ENCODE measurements at places on chromosomes 6 and 20.

DNA sequence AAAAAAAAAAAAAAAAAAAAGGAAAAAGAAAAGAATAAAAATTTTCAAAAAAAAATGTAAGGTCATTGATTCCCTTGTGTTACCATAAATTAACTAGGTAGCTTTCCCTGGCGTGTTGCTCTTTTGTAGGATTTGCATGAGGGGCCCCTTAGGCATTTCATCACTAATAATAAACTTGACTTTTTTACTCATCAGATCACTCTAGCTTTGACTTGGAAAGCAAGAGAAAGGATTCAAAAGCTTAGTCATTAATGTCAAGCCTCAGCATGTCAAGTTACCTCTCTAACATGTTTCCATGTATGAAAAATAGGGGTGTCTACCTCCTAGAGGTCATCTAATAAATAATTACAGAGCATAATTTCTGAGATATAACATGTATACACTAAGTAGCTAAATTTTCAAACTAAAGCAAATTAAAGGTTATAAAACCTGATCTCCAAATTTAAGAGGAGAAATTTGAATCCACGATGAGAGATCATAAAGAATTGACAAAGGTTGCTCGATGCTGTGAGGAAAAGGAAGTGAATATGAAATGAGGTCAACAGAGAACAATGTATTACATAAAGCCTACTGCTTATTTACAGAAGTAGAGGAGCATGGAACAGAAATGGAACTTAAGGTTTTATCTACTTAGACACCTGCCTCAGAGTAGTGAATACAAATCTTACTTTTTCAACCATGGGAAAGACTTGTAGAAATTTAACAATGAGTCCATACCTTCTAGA, 86.8 kb downstream of the ARHGAP18 start:
- DNase-seq: no peak

DNA sequence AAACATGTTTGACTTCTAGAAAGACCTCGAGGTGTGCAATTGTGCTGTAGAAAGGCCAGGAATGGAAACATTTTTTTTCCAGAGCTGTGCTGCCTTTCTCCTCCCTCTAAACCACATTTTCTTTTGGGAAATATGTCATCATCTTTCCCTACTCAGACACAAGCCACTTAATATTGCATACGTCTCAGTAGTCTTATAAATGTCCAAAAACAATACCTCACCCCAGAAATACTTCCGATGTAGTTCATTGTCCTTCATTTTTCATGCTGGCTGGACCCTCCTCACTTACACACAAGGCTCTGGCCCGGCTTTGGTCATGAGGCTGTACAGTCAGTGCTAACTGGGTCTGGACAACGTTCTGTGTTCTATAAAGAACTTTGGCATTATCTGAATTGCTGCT, 126.4 kb downstream of the SCML4 start:
- DNase-seq: no peak

DNA sequence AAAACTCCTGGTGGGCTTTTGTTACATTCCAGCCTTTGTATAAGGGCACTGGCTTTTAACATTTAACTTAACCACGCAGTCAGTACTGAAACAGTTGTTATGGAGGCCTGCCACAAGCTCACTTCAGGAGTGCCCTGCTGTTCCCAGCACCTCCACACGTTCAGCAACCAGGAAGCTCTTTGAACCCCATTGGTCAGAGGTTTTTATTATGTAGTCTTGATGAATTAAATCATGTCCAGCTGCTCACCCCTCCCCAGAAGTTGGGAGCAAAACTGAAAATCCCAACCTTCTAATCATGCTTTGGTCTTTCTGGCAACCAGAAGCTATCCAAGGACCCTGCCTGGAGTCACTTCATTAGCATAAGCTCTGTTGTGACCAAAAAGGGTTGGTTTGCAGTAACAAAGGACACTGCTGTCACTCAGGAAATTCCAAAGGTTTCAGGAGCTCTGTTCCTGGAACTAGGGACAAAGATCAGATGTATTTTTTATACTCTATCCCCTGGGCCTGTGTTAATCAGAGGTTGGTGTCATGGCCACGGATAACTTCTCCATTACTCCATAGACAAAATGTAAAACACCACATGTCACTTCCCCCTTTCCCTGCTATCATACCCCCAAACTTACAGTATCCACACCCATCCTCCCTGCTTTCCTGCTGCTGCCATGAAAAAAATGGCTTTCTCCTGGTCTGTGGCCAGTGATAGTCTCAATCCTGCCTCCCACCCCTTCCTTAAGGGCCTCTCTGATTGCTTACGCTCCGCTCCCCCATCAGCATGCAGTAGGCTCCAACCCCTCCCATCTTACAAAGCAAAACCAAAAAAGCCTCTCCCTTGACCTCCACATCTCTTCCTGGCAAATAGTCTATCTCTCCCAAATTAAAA, 3.1 kb downstream of the ARMC12 start:
- no peak for DNase-seq

- peak; percentile 42 for DNase-seq
These were observed 2.2 kb downstream of the SNTA1 start for GRCh38 chr20:33441142-33441955.

- no peak for DNase-seq
These were observed 18.6 kb downstream of the SLC2A4RG start for GRCh38 chr20:63758152-63758551.

DNA sequence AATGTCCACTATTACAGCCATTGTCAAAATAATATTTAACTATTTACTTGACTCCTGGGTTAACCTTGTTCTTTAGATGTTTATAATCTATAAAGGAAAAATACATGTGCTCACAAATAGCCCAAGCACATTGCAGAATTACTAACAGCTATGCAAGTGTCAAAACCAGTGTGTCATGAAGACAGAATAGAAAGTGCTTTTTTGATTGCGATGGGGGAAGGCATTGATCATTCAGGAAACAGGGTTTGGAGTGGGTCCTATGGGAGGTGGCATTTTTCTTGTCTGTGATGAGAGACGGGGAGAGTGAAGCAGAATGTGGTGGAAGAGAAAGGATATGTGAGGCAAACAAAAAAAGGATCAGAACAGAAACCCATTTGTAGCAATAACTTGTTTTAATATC, 1.0 kb upstream of the AGPAT4 start:
- DNase-seq: no peak

DNA sequence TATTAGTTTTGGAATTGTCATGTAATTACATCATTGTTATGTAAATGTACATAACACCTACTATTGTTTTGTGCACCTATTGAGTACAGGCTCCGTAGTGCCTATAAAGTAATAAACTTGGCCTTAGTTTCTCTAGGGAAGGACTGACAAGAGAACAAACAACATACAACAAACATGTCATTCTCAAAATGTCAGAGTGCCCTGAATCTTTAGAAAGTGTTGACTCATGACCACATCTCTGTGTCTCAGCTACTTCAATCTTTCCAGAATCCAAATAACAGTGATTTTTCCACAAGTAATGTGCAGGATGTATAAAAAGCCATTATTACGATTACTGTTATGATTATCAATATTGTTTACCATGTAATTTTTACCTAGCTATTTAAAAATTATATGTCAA, 17.2 kb downstream of the LAMP5 start:
- DNase-seq: no peak

DNA sequence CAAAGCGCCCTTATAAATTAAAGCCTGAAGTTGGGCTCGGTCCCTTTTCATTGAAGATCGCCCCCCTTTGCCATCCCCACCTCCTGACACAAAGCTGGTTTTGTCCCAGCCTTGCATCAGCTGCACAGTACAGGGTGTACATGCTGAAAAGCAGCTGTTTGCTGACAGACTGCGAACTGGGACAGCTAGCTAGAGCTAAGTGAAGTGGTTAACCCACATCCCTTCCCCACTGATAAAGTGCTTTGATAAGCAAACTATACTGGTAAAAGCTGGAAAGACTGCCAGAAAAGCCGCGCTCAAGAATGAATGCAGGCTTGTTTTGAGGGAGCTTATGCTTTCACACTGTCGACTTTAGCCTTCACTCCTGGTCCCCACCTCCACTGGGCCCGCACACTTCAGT, 207.3 kb downstream of the GMDS start:
- no peak for DNase-seq

- DNase-seq: no peak
These were observed 3.6 kb upstream of the RBBP8NL start for GRCh38 chr20:62430866-62431447.

DNA sequence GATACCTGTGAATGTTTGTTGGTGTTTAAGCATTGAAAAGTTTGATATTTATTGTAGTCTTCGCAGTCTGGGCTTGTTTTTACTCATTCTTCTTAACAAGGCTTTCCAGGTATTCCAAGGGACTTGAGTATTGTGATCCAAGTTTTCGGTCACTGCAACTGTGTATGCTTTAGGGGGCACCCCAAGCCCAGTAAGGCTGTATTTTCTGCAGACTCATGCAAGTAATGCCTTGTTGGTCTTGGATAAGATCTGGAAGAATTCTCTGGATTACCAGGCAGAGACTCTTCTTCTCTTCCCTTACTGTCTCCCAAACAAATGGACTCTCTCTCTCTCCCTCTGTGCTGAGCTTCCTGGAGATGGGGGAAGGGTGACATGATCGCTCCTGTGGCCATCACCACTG, 82.1 kb downstream of the RFPL4B start:
- no peak for DNase-seq

GRCh38 chr6:167497428-167498056, 172.7 kb downstream of the TTLL2 start:
- no peak for DNase-seq

DNA sequence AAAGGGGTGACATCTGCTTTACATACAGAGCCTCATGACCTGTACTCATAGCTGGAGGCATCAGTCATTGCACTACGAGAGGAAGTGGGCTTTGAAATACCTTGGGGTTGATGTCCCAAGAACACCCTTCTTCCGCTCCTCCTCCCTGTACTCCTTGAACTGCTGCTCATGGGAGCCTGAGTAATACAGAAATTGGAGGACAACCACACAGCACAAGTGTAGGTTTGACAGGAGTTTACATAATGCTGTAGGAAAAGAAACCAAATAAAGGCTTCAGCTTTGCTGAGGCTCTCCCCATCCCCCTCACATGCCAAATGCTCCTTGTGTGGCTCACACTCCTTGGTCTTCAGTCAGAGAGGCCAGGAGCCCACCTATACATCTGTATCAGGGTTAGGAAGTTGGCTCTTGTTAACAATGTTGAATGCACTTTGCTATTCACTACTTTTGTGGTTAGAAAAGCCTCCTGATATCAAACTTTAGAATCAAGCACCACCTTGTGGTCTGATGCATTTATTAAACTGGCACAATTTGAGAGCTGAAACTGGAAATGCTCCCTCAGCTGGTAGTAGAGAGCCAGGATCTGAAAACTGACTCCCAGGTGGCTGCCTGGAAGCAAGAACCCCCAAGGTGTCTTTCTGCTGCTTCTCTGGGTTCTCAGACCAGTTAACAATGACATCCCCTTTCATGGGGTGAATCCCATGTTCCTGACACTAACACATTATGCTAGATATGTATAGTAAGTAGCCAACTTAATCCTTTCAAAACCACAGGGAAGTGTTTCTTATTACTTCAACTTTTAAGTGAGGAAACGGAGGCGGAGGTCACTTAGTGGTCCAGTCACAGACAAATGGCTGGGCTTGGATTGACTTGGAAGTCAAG, 56.2 kb upstream of the EDN1 start:
- no peak for DNase-seq

- DNase-seq: no peak
These were observed 626.0 kb downstream of the CDH26 start for GRCh38 chr20:60584221-60584620.

- peak; percentile 32 for DNase-seq
These were observed 1.0 kb upstream of the E2F3 start for GRCh38 chr6:20400456-20401204.

DNA sequence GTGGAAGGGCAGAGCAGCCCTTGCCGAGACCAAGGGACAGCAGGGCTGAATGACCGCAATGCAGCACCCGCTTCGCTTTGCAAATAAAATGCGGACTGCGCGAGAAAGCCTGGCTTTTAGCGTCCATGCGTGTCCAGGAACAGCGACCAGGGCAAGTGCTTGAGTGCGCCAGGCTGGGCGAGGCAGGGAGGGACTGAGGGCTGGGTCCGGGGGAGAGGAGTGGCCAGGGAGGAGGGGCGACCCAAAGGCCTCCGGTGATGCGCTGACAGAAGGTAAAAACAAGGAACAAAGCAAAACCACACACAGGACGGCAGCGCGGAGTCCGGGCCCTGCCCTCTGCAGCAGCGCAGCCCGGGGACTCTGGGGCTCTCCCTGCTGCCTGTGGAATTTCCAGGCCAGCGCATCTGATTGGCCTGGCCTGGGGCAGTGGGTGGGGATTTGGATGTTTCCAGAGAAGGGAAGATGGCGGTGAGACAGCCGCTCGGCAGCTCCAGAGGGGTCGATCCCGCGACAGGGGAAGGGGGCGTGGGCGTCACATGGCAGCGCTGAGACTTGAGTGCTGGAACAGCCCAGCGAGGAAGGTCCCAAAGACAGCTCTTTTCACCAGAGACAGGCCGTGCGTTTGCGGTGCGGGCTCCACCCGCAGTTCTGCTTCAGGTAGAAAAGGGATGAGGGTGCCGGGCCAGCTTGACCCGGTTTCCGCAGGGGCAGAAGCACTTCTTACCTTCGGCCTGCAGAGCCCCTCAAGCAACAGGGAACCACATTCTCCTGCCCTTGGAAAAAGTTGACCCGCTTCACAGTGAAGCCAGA, 51.8 kb downstream of the SSR1 start:
- peak; percentile 93 for DNase-seq

- DNase-seq: no peak
These were observed 20.3 kb downstream of the CYP21A2 start for GRCh38 chr6:32058511-32058963.

GRCh38 chr6:26554697-26555504, 16.7 kb downstream of the HMGN4 start:
- no peak for DNase-seq

GRCh38 chr6:169252505-169253189, 999 bp downstream of the THBS2 start:
- no peak for DNase-seq

GRCh38 chr6:18585032-18585573, 198.0 kb downstream of the RNF144B start:
- DNase-seq: no peak

- no peak for DNase-seq
These were observed at the start of gene SLA2 for GRCh38 chr20:36645998-36646397. Gene SLA2, minus strand, starts transcription at chr20:36646196. Its CDS starts 4,861 bp downstream, at chr20:36641335.

DNA sequence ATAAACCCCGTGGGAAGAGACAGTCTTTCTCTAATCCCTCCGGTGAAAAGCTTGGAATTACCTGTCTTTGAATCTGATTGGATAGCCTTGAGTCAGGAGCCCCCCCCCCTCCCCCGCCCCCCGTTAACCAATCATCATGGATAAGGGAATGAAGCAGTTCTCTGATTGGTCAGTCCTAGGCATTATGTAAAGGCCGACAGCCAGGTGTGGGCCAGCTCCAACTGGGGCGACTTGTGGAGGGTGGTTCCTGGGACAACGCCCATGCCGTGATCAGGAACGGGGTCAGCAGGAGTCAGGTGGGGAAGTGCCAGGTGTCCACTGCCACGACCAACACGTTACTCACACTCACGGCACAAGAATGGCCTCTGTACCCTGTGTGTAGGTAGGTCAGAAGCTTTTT, 406.8 kb upstream of the SULF2 start:
- DNase-seq: no peak

GRCh38 chr6:170291271-170292110, 613 bp upstream of the DLL1 start:
- no peak for DNase-seq

- no peak for DNase-seq
These were observed 202.7 kb upstream of the MARCKS start for GRCh38 chr6:113654396-113654795.

GRCh38 chr6:140105857-140106256, 731.4 kb upstream of the CITED2 start:
- DNase-seq: no peak

- no peak for DNase-seq
These were observed 348.7 kb downstream of the SMOC2 start for GRCh38 chr6:168789699-168790098.

Measured in HuH-7.5 (cell line).